ENCODE measurements at places on chromosomes 1 and 21.

- no peak for DNase-seq
Observed at GRCh38 chr1:43708002-43708410, 670 bp downstream of the ST3GAL3 start.

- no peak for DNase-seq
Observed at GRCh38 chr1:184101571-184101970, 50.0 kb downstream of the TSEN15 start.

- DNase-seq = no peak
Observed at GRCh38 chr1:66333466-66334199, 200.3 kb upstream of the SGIP1 start.

DNA sequence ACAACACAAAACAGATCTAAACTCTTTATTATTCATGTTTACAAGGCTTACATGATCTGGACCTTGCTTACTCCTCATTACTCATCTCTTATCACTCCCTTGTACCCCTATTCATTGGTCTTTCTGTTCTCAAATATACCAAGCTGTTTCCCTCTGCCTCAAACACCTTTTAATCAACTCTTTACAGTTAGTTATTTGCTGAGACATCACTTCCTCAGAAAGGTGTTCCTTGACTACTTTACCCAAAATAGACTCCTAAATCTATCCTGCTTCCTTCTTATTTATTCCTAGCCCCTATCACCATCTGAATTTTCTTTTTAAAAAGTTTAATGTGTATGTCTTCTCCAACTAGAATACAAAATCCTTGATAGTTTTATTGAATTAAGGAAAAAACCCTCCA is 100.6 kb upstream of the SLFNL1 start:
- no peak for DNase-seq

DNA sequence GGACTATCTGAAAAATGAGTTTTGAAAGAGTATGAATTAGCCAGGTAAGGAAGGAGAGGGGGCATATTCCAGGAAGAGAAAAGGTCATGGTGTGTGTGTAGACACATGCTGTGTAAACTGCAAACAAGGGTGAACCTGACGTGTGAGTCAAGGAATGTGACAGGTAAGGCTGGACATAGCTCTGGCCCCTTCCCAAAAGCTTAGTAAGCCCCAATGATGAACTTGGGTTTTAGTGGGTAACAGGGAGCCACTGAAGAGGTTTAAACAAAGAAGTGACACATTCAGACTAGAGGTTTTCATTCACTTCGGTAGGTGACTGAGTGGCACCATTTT is 36.7 kb downstream of the EGLN1 start:
- no peak for DNase-seq

DNA sequence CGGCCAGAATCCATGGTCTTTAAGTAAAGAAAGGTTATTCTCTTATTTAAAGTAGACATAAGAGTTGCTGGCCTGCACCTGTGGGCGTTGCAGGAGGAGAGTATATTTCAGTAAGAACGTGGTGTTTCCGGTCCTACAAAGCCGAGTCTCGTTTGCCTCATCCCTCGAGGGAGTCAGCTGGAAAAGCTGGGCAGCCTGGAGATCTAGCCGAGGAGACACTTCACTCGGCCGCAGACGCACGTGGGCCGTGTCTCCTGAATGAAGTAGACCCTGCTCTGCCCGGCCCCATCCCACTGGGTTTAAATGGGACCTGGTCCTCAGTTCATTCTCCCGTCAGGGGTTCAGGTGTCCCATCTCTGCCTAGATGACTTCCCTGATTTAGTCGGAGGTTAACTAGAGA is 14.9 kb downstream of the SLC45A1 start:
- DNase-seq = no peak

GRCh38 chr1:167059809-167060107 is 30.4 kb downstream of the GPA33 start:
- DNase-seq = no peak

GRCh38 chr1:23720256-23720995 is 22.8 kb upstream of the ELOA start:
- no peak for DNase-seq

GRCh38 chr1:243475966-243476365 is 220.1 kb downstream of the SDCCAG8 start:
- DNase-seq = no peak

- DNase-seq = no peak
Observed at GRCh38 chr1:117899801-117900200, 29.6 kb downstream of the GDAP2 start.

- DNase-seq = no peak
Observed at GRCh38 chr1:222546091-222546490, 1.8 kb downstream of the HHIPL2 start.

GRCh38 chr1:209565759-209566678 is 17.5 kb upstream of the CAMK1G start:
- DNase-seq = peak; percentile 54
